T-helper 22 cell (primary cell): ENCODE measurements at places on chromosomes 7 and 10.

GRCh38 chr10:101031796-101032636 lies 982 bp downstream of the SFXN3 start:
- peak; percentile 80 for DNase-seq

GRCh38 chr10:75244487-75245353 lies 9.0 kb upstream of the COMTD1 start:
- DNase-seq: no peak

GRCh38 chr7:50085344-50085743 lies 7.7 kb downstream of the ZPBP start:
- no peak for DNase-seq

DNA sequence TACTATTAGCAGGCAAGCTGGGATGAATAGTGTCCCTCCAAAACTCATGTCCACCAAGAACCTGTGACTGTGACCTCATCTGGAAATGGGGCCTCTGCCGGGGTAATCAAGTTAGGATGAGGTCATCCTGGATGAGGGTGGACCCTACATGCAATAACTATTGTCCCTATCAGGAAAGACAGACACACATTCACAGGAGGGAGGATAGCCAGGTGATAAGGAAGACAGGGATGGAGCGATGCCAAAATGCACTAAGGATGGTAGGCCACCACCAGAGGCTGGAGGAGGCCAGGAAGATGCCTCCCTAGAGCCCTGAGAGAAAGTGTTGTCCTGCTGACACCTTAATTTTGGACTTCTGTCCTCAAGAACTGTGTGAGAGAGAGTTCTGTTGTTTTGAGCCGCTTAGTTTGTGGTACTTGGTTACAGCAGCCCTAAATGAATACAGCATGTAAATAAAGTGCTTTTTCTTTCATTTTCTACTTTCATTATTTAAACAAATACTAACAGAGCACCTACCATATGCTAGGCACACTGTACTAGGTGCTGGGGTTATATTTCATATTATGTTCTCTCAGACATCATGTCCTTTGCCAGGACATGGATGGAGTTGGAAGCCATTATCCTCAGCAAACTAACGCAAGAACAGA lies 111.9 kb downstream of the USP6NL start:
- DNase-seq: no peak

GRCh38 chr10:49350846-49351532 lies 44.9 kb downstream of the DRGX start:
- no peak for DNase-seq

DNA sequence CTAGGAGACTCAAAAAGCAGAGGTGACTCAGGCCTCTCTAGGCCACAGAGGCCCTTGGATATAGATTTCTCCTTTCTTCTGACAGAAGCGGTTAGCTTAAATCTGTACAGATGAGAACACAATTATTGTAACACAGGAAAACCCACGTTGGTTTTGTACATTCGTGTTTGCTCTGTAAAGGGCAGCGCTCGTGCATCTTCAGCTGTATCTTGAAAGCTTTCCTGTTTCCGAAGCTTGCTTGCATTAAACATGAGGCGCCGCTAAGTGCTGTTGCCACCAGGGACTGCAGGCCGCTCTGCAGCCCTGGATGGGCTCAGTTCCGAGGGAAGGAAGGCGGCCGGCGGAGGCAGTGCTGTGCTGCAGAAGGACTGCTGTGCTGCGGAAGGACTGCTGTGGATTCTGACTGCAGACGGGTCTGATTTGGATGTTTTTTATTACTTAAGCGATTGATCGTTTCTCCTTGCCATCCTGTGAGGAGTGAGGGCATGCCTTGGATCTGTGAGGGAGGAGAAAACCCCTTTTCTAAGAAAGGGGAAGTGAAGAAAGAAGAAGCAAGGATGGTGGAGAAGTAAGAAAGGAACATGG lies 53.3 kb downstream of the FHIP2A start:
- no peak for DNase-seq

DNA sequence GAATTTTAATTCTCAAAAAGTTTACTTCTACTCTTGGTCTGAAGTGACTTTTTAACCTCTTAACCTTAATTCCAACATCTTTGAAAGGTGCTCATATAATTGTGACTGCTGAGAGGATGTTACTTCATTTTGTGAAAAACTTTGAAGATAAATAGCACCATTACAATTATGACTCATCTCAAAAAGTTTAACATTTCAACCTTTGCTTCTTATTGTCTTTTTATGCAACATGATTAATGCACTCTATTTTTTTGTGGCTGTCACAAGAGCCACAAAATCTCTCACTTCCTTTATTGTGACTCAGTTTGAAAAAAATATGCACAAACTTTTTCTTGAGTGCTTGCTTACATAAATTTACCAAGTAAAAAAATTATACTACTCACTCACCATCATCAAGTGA lies 383.1 kb downstream of the LRRTM3 start:
- DNase-seq: no peak

DNA sequence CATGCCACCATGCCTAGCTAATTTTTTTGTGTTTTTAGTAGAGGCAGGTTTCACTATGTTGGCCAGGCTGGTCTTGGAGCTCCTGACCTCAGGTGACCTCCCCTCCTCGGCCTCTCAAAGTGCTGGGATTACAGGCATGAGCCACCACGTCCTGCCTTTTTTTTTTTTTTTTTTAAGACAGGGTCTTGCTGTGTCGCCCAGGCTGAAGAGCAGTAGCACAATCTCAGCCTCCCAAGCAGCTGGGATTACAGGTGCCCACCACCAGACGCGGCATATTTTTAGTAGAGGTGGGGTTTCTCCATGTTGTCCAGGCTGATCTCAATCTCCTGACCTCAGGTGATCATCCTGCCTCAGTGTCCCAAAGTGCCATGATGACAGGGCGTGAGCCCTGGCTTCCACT lies 14.4 kb upstream of the SRPK2 start:
- DNase-seq: no peak

DNA sequence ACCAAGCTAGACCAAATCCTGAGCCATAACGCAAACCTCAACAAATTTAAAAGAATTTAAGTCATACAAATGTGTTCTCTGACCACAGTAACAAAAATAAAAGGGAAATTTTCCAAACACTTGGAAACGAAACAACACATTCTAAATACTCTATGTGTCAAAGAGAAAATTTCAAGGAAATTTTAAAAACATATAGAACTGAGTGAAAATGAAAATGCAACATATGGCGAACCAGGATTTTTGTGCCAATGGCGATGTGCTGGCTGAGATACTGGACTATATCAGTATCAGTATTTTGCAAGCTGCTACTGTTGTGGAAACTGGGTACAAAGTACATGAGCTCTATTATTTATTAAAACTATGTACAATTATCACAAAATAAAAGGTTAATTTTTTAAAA lies 34.1 kb downstream of the KNDC1 start:
- no peak for DNase-seq

GRCh38 chr10:50593523-50594376 lies 30.0 kb downstream of the SGMS1 start:
- DNase-seq: no peak
